A549 treated with Hydrocortisone at 1 μM for 4 hours (cell line): ENCODE measurements at places on chromosomes 5 and 9. TPM values are rescaled to one million over a fixed set of nuclear protein-coding genes. Genes with fewer than 3 reads are reported as not detected.

The F12 gene
- total RNA-seq = 14.2 to 24.1 TPM (median 22.1 TPM) in 5 replicates

The MAP1B gene
- total RNA-seq = 29.8 to 59.4 TPM (median 37.8 TPM) in 5 replicates

The PRUNE2 gene
- 0.02 to 0.12 TPM (median 0.07 TPM) in 4 of 5 replicates, not detected in the other for total RNA-seq

The FOXD4L5 gene
- 0.03 TPM in 3 of 5 replicates, not detected in the others for total RNA-seq

The TLX3 gene
- total RNA-seq = not detected in 5 replicates

The ELOVL7 gene
- 8.4 to 14.7 TPM (median 10.7 TPM) in 5 replicates for total RNA-seq

The SLC44A1 gene
- total RNA-seq = 23.0 to 32.6 TPM (median 31.4 TPM) in 5 replicates

The C9 gene
- not detected in 5 replicates for total RNA-seq

The TAF11L3 gene
- total RNA-seq = not detected in 5 replicates

The CYFIP2 gene
- total RNA-seq = 18.4 to 22.2 TPM (median 20.0 TPM) in 5 replicates

The PTGES gene
- 149 to 184 TPM (median 164 TPM) in 5 replicates for total RNA-seq

The GFI1B gene
- 0.07 to 0.20 TPM (median 0.10 TPM) in 5 replicates for total RNA-seq

The SLC6A19 gene
- 0.33 to 0.40 TPM (median 0.37 TPM) in 5 replicates for total RNA-seq

The ARRDC1 gene
- total RNA-seq = 54.2 to 66.1 TPM (median 61.1 TPM) in 5 replicates

The STARD4 gene
- total RNA-seq = 3.4 to 6.4 TPM (median 3.8 TPM) in 5 replicates

The BTNL8 gene
- total RNA-seq = not detected in 5 replicates

The CDKN2B-AS1 gene
- total RNA-seq = not detected in 5 replicates

The GZMA gene
- total RNA-seq = not detected in 5 replicates

The SPIN1 gene
- 32.5 to 51.6 TPM (median 38.9 TPM) in 5 replicates for total RNA-seq

The FBP1 gene
- total RNA-seq = not detected in 5 replicates

The PITX1 gene
- total RNA-seq = 24.2 to 31.4 TPM (median 28.5 TPM) in 5 replicates

The TENT4A gene
- 17.5 to 24.6 TPM (median 20.4 TPM) in 5 replicates for total RNA-seq

The TRIM52 gene
- 5.4 to 7.6 TPM (median 6.5 TPM) in 5 replicates for total RNA-seq

The TMC1 gene
- total RNA-seq = 0.03 to 0.21 TPM (median 0.13 TPM) in 4 of 5 replicates, not detected in the other

The LCN12 gene
- total RNA-seq = 0.46 to 1.6 TPM (median 1.2 TPM) in 5 replicates

The RETREG1 gene
- 2.6 to 4.7 TPM (median 3.6 TPM) in 5 replicates for total RNA-seq

The TPM2 gene
- 626 to 688 TPM (median 676 TPM) in 5 replicates for total RNA-seq

The DNM1 gene
- total RNA-seq = 79.3 to 92.9 TPM (median 87.9 TPM) in 5 replicates

The CDC20B gene
- 0.05 to 0.10 TPM (median 0.06 TPM) in 5 replicates for total RNA-seq

The CRHBP gene
- 0.16 to 0.38 TPM (median 0.32 TPM) in 3 of 5 replicates, not detected in the others for total RNA-seq

The TRIP13 gene
- total RNA-seq = 63.2 to 73.2 TPM (median 70.6 TPM) in 5 replicates

The IL17B gene
- total RNA-seq = 0.18 TPM in 1 of 5 replicates, not detected in the others

The TMEM215 gene
- 0.02 TPM in 1 of 5 replicates, not detected in the others for total RNA-seq

The PNPLA7 gene
- 0.54 to 0.80 TPM (median 0.71 TPM) in 5 replicates for total RNA-seq

The PCDHA6 gene
- 0.05 to 0.08 TPM (median 0.08 TPM) in 3 of 5 replicates, not detected in the others for total RNA-seq

The IL4 gene
- total RNA-seq = not detected in 5 replicates

The PDE4D gene
- total RNA-seq = 37.6 to 63.2 TPM (median 55.5 TPM) in 5 replicates

The MED22 gene
- total RNA-seq = 24.5 to 31.5 TPM (median 29.3 TPM) in 5 replicates

The STKLD1 gene
- total RNA-seq = 0.53 to 1.2 TPM (median 0.81 TPM) in 5 replicates

The EQTN gene
- total RNA-seq = not detected in 5 replicates

The OR13C4 gene
- total RNA-seq = not detected in 5 replicates
